M059J (cell line): ENCODE measurements at places on chromosomes 4 and X. TPM values are rescaled to one million over a fixed set of nuclear protein-coding genes. Genes with fewer than 3 reads are reported as not detected.

The SLC2A9 gene
- total RNA-seq = 0.25 TPM in 1 of 2 replicates, not detected in the other

The TMEM165 gene
- total RNA-seq = 132 and 143 TPM in 2 replicates

The PPP1R2C gene
- not detected in 2 replicates for total RNA-seq

The STARD8 gene
- 9.5 and 14.4 TPM in 2 replicates for total RNA-seq

The ZNF157 gene
- total RNA-seq = 0.05 and 0.20 TPM in 2 replicates

The NUDT10 gene
- not detected in 2 replicates for total RNA-seq

The PNCK gene
- total RNA-seq = not detected in 2 replicates

The RNF128 gene
- 0.12 and 0.20 TPM in 2 replicates for total RNA-seq

The SLC49A3 gene
- total RNA-seq = not detected in 2 replicates

The VEGFC gene
- total RNA-seq = 54.5 and 80.4 TPM in 2 replicates

The OPHN1 gene
- 3.0 and 7.0 TPM in 2 replicates for total RNA-seq

The SPANXB1 gene
- 43.0 and 87.1 TPM in 2 replicates for total RNA-seq

The IL21 gene
- not detected in 2 replicates for total RNA-seq

The PCYT1B gene
- 0.57 and 4.6 TPM in 2 replicates for total RNA-seq

The TCEAL9 gene
- 261 TPM in 2 replicates for total RNA-seq

The KCNE5 gene
- 0.86 TPM in 1 of 2 replicates, not detected in the other for total RNA-seq

The ATP5ME gene
- total RNA-seq = 157 and 216 TPM in 2 replicates

The CDX4 gene
- total RNA-seq = not detected in 2 replicates

The IL1RAPL1 gene
- 1.3 and 3.2 TPM in 2 replicates for total RNA-seq

The AMBN gene
- total RNA-seq = not detected in 2 replicates

The SOD3 gene
- 14.6 and 22.7 TPM in 2 replicates for total RNA-seq

The RS1 gene
- total RNA-seq = not detected in 2 replicates

The GLA gene
- 130 and 154 TPM in 2 replicates for total RNA-seq

The CXCL10 gene
- 1.1 and 5.4 TPM in 2 replicates for total RNA-seq

The MAP7D3 gene
- total RNA-seq = 28.1 and 38.8 TPM in 2 replicates

The PABPC5 gene
- total RNA-seq = 0.17 TPM in 1 of 2 replicates, not detected in the other

The ANKRD50 gene
- 4.9 and 6.8 TPM in 2 replicates for total RNA-seq

The POU4F2 gene
- total RNA-seq = not detected in 2 replicates

The CSN2 gene
- total RNA-seq = not detected in 2 replicates

The CPLX1 gene
- not detected in 2 replicates for total RNA-seq

The POF1B gene
- total RNA-seq = not detected in 2 replicates

The EGF gene
- 4.9 TPM in 2 replicates for total RNA-seq

The GAGE1 gene
- total RNA-seq = not detected in 2 replicates

The UGT2B15 gene
- not detected in 2 replicates for total RNA-seq

The MID1IP1 gene
- 46.7 and 62.4 TPM in 2 replicates for total RNA-seq

The SPANXN4 gene
- total RNA-seq = not detected in 2 replicates

The RTL9 gene
- total RNA-seq = 0.02 and 0.12 TPM in 2 replicates

The FGF16 gene
- total RNA-seq = not detected in 2 replicates

The AADAT gene
- total RNA-seq = 0.30 and 2.6 TPM in 2 replicates

The FAM241A gene
- not detected in 2 replicates for total RNA-seq

The HTR2C gene
- total RNA-seq = 0.76 and 0.84 TPM in 2 replicates

The XIAP gene
- total RNA-seq = 29.8 and 44.2 TPM in 2 replicates

The HTN1 gene
- not detected in 2 replicates for total RNA-seq

The SHISA3 gene
- total RNA-seq = 0.20 and 1.1 TPM in 2 replicates

The APLN gene
- total RNA-seq = 1.9 and 2.1 TPM in 2 replicates
